Stimulated activated naive CD4-positive, alpha-beta T cell (primary cell): ENCODE measurements at places on chromosomes 2 and 18.

GRCh38 chr2:159035790-159036411 is 67.5 kb downstream of the TANC1 start:
- peak; percentile 5 for DNase-seq

DNA sequence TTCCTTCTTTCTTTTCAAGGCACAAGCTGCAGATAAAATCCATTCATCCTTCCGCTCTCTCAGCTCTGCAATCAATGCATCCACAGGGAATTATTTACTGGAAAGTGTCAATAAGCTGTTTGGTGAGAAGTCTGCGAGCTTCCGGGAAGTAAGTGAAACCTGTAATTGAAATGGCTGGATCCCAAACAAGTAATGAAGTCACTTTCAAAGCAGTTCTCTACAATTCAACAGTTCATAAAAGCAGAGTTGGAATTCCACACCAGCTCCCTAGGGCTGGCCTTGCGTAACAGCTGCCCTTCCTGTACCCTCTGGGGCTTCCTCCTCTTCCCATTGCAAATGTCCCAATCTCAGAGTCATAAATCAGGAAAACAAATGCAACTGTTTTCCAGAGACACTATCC is 9.6 kb downstream of the SERPINB2 start:
- no peak for DNase-seq

GRCh38 chr18:59904011-59904601 is 4.3 kb downstream of the PMAIP1 start:
- DNase-seq: no peak

- DNase-seq: no peak
These were observed 283.0 kb downstream of the TMX3 start for GRCh38 chr18:68431922-68432198.

- DNase-seq: no peak
These were observed 21.8 kb upstream of the NT5C1B start for GRCh38 chr2:18611184-18611583.

- no peak for DNase-seq
These were observed 548.9 kb upstream of the SYT4 start for GRCh38 chr18:43826215-43826614.

- DNase-seq: no peak
These were observed 3.4 kb downstream of the FKBP1B start for GRCh38 chr2:24052951-24053350.

GRCh38 chr2:57080035-57080434 is 896.2 kb downstream of the CCDC85A start:
- DNase-seq: no peak

DNA sequence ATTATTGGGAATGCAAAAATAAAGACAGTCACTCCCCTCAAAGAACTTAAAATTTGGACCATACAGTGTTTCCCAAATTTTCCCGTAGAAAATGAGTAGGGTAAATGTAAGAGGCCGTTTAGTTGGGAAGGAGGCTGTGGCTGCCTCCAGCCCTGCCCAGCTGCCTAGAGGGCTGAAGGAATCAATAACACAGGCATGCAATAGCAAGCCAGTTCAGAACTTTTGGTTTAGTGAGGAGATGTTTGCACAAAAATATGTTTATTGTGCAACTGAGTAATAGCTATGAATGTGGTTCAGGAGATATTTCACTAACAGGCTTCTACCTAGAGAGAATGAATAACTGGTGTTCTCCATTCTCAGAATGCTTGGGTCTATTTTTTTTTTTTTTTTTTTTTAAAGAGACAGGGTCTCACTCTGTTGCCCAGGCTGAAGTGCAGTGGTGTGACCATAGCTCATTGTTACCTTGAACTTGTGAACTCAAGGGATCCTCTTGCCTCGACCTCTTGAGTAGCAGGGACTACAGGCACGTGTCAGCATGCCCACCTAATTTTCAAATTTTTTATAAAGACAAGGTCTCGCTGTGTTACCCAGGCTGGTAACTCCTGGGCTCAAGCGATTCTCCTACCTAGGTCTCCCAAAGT is 23.6 kb downstream of the UGP2 start:
- DNase-seq: no peak

DNA sequence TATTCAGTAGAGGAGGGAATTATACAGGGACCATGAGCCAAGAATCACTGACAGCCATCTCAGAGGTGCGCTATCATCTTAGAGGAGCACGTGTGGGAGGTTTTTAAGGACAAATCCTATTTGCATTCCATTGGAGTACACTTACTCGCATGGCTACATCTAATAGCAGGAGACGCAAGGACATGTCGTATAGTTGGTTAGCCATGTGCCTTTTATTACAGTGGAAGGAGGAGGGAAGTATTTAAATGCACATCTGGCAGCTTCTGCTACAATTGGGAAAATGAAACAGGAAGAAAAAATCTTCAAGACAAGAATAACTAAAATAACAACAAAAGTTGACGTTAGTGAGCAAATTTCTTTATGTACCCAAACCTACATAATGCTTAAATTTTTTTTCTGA is 86.5 kb upstream of the UGP2 start:
- no peak for DNase-seq

- no peak for DNase-seq
These were observed 15.6 kb downstream of the LAMA3 start for GRCh38 chr18:23704806-23705205.

DNA sequence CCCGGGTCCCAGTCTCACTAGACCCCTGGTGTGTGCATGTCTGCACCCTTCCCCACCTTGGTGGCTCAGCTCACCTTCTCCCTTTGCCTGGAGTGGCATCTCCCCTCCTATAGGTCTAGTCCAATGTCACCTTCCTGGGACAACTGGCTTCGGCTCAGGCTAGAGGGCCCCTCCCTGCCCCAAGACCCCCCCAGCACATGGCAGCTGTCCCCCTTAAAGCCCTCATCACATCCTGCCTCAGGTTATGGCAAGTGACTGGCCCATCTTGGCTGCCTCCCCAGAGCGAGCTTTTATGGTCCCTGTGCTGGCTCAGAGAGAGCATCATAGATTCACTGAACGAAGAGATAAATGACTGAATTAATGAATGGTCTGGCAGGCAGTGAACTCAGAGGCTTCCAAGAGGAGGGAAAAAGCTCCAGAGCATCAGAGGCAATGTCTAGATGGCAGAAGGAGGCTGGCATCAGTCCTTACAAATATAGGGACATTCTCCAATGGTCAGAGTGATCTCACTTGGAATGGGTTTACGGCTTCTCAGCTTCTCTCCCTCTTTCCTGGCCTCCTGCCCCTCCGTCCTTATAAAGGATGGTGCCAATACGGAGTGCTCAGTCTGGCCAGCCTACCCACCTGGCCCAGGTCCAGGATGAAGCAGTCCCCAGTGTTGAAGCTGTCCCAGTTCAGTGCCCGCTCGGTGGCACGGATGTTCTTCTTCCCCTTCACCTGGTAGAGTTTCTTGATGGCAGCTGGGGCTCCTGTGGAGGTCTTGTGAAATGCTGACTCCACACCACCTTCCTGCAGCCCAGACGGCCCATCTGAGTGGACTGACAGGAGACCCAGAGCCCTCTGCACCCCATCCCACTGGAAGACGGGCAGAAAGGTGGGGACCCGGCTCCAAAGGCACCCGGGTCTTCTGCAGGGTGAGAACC is 9.4 kb downstream of the CAPG start:
- DNase-seq: no peak

DNA sequence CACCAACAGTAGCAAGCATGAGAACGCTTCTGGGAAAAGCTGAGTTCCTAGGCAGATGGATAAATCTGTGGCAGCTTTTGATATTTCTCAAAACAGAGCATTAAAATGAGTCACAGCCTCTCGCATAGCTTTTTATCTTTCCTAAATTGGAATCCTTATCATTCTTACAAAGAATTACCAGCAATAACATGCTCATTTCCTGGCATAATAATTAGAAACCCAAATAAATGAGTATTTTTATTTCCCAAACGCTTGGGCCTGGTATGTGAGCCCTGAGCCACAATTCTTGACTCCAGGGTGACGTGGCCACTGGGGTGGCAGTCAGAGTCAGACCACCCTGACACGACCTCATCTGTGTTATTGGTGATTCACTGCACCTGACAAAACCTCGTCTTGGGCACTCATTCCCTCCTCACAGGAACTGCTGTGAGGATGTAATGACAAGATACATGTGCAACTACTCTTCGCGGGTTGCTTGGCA is 210.7 kb downstream of the ARL4C start:
- DNase-seq: no peak

GRCh38 chr2:3345621-3346020 is 32.0 kb downstream of the EIPR1 start:
- no peak for DNase-seq

DNA sequence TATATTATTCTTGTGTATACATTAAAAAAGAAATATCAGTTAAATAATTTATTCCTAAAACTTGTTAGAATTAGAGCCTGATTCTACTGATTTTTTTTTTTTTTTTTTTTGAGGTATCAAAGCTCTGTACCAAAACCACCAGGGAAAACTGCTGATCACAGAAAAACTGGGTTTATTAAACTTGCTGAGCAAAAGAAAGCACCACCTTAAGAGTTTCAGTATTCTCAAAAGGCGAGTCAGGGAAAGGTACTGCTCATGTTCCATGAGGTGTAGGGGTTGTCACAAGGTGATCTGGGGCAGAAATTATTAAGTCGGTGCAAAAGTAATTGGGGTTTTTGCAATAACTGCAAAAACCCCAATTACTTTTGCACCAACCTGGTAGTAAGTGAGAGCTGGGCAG is 51.7 kb upstream of the KLF7 start:
- no peak for DNase-seq

GRCh38 chr2:231627384-231628120 is 34.9 kb downstream of the TEX44 start:
- no peak for DNase-seq

- no peak for DNase-seq
These were observed 68.3 kb downstream of the CRACDL start for GRCh38 chr2:98867539-98868309.

DNA sequence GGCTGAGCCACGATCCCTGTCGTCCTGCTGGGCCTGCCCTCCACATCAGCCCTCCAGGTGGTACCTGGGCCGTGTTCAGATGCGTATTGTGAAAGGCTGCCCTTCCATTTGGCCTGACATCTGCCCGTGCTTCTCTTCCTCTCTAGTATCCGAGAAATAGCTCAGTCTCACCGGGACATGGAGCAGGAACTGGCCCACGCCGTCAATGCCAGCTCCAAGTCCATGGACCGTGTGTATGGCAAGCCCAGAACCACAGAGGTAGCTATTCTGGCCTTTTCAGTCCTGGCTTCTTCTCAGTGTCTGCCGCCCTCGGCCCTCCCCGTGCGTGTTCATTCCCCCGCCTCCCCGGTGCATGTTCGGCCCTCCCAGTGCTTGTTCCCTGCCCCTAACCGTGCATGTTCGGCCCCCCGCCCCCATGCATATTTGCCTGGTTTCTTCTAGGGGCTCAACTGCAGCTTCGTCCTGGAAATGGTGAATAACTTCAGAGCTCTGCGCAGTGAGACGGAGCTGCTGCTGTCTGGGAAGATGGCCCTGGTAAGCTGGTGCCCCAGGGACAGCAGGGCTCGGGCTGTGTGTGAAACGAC is 104.3 kb downstream of the USP40 start:
- no peak for DNase-seq

GRCh38 chr2:73084971-73085370 is 13.5 kb upstream of the SFXN5 start:
- DNase-seq: no peak

GRCh38 chr2:75528221-75528977 is 32.3 kb downstream of the EVA1A start:
- DNase-seq: no peak

DNA sequence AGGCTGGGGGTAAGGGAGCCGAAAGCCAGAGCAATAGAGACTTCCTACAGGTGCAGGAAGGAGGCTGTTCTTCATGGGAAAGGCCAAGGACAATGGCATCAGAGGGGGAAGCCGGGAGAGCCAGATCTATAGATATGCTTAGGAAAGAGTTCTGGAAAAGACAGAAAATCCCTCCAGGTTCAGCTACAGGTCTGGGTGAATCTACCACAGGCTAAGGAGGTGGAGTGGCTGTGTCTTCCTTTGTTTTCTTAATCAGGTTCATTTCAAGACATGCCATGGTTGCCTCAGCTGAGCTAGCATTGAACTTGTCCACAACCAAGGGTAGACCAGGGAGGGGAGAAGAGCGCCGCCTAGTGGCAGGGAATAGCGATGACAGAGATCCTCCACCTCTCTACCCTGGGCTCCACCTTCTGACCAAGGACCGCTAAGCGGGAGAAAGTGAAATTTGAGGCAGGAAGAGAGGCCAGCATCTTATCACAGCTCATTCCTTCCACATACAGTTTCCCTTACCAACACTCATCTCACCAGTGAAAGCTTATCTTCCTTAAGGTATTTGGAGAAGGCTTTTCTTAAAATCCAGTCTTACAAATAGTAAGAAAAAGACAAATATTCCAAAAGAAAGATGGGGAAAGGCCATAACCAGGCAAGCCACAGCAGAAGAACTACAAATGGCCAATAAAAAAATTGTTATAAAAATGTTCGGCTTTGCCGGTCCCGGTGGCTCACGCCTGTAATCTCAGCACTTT is 74.2 kb downstream of the VIT start:
- DNase-seq: no peak

DNA sequence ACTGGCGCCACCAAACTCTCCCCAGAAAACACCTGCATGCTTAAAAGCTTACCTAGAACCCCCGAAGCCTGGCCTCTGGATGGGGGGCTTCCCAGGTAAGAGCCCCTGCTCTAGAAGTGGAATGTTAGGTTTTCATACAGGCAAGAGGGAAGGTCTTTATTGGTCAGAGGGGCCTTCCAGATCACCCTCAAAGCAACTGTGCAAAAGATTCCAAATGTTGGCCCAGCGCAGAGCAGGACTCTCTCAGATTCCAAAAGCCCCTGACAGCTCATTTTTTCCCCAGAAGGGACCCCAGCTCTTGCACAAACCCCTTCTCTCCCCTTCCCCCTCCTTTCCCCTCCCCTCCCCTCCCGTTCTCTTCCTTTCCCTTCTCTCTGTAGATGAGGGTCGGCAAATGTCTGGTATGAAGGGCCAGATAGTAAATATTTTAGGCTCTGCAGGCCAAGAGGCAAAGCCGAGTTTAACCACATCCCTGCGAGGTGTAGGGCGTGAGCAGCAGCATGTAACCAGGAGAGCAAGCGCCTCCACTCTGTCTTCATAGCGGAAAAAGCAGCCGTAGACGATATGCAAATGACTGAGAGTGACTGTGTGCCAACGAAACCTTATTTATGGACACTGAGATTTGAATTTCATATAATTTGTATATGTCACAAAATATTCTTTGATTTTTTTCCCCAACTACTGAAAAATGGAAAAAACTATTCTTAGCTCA is 116.9 kb downstream of the SMAD7 start:
- DNase-seq: no peak
